ENCODE measurements at places on chromosomes 7 and 10. TPM values are rescaled to one million over a fixed set of nuclear protein-coding genes. Genes with fewer than 3 reads are reported as not detected.

Gene GDF2
- 0.13 TPM for polyA plus RNA-seq

Gene ATG9B
- polyA plus RNA-seq = 20.6 TPM

Gene VWDE
- polyA plus RNA-seq = 0.65 TPM

Gene PNLIPRP1
- polyA plus RNA-seq = not detected

Gene IFIT1B
- polyA plus RNA-seq = not detected

Gene SDK1
- 11.5 TPM for polyA plus RNA-seq

Gene IFIT1
- 16.5 TPM for polyA plus RNA-seq

Gene LIMK1
- 81.4 TPM for polyA plus RNA-seq
